Fibroblast of lung (primary cell): ENCODE measurements at places on chromosomes 11 and 22. TPM values are rescaled to one million over a fixed set of nuclear protein-coding genes. Genes with fewer than 3 reads are reported as not detected.

DNA sequence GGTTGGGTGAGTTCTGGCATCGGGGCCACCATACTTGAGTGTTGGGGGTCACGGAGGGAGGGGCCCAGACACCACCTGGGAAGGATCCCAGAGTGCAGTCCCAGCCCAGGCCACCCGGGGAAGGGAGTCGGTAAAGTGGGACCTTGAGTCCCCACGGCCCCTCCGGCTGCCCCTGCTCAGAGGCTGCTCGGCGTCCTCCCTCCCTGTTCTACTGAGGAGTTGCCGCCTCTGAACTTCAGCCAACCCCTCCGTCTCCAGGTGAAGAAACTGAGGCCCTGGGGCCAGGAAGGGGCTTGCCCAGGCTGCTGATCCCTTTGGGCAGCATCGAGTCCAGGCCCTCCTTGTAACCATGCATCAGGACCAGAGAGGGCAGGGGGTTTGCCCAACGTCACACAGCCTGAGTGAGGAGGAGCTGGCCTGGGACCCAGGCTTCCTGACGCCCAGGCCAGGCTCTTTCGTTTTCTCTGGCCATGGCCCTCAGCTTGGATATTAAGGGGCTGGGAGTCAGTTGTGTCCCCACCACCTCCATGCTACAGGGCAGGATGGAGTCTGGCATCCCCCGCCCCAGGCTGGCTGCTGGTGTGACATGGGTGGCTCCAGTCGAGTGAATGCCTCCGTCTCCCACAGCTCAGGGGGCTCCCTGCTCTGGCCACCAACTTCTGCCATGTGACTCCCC is 1.3 kb downstream of the PARVG start:
- no peak for DNase-seq

DNA sequence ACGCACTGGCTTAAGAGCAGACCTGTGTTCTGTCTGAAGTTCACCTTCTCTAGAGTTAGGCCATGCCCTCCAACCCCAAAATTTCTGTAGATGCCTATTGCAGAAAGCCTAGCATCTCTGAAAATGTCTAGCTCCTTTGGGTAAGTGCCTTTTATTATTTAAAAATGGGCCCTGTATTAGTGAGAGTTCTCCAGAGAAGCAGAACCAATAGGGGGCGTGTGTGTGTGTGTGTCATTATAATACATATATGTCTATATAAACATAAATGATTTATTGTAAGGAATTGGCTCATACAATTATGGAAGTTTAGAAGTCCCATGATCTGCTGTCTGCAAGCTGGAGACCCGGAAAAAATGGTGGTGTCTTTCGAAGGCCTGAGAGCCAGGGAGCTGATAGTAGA is 144.7 kb downstream of the TTC17 start:
- DNase-seq = no peak

DNA sequence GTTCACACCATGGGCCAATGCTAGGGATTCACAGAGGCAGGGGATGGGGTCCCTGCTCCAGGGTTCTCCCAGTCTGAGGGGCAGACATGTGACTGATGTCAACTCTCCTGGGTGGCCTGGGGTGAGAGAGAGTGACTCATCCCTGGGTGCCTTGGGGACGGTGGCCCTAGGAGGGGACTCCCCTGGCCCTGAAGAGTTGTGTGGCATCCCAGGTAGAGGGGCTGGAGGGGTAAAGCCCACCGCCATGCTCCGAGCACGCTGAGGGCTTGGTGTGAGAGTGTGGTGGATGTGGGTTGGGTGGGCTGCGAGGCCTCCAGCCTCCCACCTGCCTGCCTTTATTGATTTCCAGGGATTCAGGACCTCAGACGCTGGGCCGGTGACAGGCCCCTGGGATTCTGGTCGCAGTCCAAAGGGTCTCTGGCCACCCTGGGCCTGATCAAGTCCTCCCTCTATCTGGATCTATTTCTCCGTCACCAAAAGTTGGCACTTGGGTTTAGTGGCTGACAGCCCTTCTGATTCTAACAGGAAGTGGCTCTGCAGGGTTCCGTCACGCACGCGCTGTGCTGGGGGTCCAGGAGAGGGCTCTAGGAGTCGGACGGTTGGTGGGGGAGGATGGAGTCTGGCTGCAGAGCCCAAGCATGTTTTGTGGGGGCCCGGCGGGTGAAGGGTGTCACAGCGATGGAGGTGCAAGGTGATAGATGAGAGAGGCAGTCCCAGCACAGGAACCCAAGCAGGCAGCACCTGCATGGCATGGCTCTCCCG is 27.3 kb upstream of the WNT7B start:
- DNase-seq = no peak

- DNase-seq = no peak
Measured at GRCh38 chr22:43406186-43406790, 5.5 kb upstream of the MPPED1 start.

DNA sequence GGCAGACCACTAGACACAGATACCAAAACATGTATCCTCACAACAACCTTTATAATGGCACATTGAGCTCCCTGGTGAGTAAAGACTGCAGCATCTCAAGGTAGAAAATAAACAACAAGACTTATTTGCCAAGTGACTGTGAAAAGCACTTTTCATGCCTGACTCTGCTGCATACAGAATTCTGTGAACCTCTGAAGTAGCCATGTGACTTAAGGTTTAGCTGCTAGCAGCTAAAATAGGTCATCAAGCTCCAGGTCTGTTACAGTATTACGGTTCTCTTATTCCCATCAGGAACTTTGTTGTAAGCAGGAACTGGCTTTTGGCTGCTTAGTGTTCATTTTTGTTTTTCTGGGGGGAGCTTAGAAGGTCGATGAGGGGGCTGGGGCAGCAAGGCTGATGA is 139.4 kb downstream of the PAX6 start:
- DNase-seq = no peak

C11orf91 gene
- not detected in 2 replicates for total RNA-seq

- no peak for DNase-seq
Measured at GRCh38 chr22:20084547-20085413, 4.7 kb downstream of the DGCR8 start.

GRCh38 chr11:23079382-23079813 is 219.1 kb upstream of the CCDC179 start:
- peak; percentile 67 for DNase-seq
